Inflammatory macrophage treated with lipopolysaccharide for 1 hour (primary cell): ENCODE measurements at places on chromosomes 6 and 20.

DNA sequence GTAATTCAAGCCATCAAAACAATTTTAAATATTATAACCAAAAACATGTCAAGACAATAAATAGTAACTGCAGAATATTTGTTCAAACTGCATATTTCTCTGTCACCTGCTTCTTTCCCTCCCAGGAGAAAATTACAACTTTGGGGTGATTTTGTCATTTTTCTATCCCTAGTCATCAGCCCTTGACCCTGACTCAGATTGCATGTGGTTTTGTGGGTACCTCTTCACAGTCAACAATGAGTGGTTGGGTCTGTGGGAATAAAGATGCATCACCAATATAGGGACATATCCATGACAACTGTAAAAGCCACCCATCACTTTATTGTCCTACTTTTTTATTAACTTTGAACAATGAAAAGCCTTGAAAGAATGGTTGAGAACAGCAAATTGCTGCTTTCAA, 7.3 kb downstream of the COL10A1 start:
- DNase-seq = no peak

GRCh38 chr6:153044295-153044694, 41.8 kb upstream of the MTRF1L start:
- no peak for DNase-seq

DNA sequence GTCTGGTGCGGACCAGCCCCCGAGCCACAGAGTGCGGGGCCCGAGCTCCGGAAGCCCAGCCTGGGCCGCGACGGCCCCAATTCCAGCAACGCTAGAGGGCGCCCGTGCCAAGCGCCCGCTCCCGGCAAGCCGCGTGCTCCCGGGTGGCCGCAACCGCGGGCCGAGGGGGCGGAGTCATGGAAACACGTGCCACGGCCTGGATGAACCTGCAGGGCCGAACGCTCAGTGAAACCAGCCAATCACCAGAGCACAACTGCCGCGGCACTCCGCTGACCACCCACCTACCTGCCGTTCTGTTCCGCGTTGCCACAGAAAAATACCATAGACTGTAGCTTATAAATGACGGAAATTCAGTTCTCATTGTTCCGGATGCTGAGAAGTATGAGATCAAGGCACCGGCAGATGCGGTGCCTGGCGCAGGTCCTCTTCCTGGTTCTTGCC, 85.7 kb upstream of the FOXC1 start:
- peak; percentile 6 for DNase-seq

GRCh38 chr6:28585335-28585734, 59.7 kb downstream of the GPX5 start:
- no peak for DNase-seq

- no peak for DNase-seq
These were observed 275.1 kb upstream of the PRDM1 start for GRCh38 chr6:105810922-105811482.

DNA sequence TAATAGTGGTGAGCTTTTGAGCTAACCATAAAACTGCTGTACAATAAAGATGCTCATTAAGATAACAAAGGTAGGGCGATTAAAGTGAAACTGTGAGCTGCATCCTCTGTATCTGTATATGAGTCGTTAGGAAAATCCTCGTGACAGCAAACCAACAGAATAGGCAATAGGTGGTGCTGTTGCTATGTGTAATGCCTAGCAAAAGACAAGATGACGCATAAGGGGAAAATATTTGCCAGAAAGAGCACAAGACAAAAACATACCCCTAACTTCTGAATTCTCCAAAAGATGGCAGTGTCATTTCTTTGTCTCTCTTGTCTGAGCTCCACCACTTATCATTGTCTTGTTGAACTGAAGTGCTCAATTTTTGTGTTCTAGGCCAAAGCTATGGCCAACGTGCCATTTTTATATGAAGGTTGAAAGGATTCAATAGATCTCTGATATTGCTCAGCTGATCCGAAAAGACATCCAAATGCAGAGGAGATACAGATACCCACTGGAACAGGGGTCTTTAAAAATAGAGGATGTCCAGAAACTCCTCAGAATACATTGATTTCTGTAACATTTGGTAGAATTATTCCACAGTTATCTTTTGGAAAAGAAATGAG, 56.3 kb upstream of the ANKEF1 start:
- DNase-seq = peak; percentile 80

DNA sequence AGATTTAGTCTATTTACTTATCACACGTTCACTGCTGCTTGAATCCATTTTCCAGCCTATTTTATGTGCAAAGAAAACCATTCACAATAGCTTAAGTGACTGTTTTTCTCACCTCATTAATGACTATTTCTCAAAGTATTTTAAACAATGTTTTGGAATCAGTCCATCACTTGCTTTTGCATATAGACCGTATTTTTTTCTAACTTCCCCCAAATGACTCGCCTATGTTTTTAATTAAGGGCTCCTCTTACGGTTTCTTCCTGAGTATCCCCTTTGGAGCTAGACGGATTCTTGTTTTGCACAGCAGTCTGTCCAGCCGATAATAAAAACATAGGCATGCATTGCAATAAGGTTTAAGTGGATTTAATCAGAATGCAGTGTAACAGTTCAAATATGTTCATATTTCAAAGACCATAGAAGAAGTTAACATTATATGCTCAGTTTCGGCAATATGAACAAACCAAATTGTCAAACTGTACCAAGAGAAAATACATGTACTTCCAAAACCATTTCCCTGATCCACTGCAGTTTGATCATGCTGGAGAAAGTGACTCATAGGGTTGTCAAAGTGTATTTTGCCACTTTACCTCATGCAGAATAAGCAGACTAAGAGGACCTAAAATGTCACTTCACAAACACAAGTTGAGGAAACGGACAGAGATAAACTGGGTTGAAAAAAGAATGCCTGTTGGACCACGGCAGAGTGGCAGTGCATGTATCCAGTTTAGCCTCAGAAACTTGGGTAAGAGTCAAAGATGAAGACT, 66.4 kb downstream of the HMGN3 start:
- DNase-seq = no peak

GRCh38 chr20:61442075-61442670, 190.1 kb downstream of the CDH4 start:
- no peak for DNase-seq

GRCh38 chr20:37390503-37390890, 44.6 kb downstream of the SRC start:
- DNase-seq = no peak

GRCh38 chr20:25057234-25058050, 497 bp downstream of the ACSS1 start:
- DNase-seq = peak; percentile 63

DNA sequence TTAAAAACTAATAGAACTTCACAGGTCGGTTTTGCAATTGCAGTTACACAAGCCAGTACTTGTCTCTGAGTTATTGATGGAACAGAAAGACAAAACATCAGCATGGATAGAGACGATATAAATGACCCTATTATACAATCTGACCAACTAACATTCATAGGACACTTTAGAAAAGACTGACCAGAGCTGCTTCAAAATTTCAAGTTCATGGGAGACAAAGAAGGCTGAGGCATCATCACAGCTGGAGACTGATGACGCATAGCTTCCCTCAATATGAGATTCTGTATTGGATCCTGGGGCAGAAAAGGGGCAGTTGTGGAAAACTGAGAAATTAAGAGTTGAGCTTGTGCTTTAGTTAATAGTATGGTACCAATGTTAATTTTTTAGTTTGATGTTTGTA, 174.0 kb downstream of the THBS2 start:
- no peak for DNase-seq

GRCh38 chr20:4836473-4836872, 114.8 kb downstream of the PRND start:
- no peak for DNase-seq

DNA sequence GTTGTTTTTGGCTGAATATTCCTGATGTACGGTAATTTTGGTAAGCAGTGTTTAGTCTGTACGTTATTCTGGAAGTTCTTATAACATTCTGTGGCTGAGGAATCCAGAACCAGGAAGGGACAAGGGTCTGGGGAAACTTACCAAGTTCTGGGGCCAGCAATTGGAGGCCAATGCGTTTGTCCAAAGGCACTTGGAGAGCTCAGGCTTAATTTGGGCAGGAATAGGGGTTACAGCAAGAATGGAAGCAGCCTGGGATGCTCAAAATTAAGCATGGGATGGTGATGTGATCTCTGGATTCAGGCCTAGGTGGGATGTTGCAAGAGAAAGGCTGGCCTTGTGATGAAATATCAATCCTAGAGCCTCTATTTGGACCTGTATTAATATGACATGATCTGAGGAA, 235.2 kb upstream of the NOX3 start:
- no peak for DNase-seq

DNA sequence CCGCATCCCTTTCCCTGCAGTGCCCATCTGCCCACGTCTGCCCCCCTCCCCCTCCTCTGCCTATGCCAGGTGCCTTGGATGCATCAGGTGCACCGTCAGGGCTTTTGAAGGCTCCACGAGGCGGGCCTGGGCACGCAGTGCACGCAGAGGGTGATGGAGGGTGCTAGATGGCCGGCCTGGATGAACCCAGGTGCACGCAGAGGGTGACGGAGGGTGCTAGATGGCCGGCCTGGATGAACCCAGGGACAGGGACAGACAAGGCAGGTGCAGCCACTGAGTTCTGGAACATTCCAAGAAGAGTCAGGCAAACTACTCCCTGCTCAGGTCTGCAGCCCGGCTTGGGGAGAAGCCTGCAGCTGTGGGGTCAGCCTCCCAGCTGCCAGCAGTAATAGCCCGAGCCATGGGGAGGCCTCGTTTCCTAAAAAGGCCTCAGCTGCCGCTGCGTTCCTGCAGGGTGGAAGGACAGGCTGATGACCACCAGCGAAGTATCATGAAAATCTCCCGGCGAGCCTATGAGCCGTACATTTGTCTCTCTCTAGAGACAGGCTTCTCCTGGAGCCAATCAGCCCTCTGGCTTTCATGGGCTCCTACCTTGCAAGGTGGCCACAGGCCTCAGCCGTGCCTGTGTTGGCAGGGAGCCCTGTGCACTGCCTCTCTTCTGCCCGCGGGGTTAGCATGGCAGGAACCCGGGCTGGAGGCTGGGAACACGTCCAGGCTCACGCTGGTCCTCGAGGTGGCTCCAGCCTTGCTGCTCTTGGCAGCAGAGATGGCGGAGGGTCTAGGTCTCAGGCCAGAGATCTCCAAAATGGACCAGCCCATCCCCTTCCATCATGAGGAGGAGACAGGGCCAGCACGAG, 29.6 kb downstream of the NTSR1 start:
- no peak for DNase-seq

- no peak for DNase-seq
These were observed 28.7 kb downstream of the ECT2L start for GRCh38 chr6:138824482-138825144.
